Cardiac muscle cell (in vitro differentiated cells and primary cell): ENCODE measurements at places on chromosomes 16 and 17. TPM values are rescaled to one million over a fixed set of nuclear protein-coding genes. Genes with fewer than 3 reads are reported as not detected.

Gene COIL
- total RNA-seq: 17.2 and 19.9 TPM in 2 replicates

- DNase-seq: no peak
Measured at GRCh38 chr17:15019158-15019557, 246.0 kb downstream of the PMP22 start.

Gene PRRT2
- 17.9 and 19.7 TPM in 2 replicates for total RNA-seq

Gene TMEM238L
- total RNA-seq: not detected in 2 replicates

DNA sequence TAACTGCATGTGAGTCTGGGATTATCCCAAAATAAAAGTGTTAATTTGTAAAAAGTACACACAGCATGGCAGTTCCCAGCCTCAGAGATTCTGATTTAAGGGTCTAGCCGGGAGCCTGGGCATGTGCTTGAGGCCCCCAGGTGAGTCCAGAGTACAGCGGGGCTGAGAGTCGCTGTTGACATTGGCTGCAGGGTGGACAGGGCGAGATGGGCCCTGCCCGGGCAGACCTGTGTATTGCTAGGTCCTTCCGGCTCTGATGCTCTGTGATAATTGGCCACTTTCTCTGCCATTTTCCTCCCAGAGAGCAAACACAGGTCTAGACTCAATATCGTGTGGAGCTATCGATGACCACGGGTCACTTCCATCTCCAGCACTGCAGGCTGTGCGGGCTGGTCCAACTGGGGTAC, 73.6 kb downstream of the ABCC6 start:
- no peak for DNase-seq

DNA sequence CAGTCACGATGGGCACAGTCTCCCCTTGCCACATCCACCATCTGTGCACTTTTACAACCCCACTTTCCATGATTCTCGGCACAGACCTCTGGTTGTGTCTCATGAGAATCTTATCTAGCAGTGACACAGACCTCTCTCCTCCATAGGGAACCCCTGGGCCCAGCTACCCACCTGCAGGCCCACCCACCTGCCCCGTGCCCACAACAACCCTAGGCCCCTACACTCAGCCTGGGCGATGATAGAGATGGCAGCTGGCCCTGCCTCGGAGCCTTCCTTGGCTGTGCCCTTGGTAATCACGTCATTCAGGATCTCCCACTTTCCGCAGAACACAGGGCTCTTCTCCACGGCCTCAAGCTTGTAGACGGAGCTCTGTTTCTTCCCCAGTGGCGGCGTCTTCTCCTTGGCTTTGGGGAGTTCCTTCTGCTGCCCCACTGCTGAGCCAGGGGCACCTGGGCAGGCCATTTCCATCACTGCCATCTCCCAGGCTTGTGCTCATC, 26.5 kb downstream of the MAP3K14 start:
- no peak for DNase-seq

DNA sequence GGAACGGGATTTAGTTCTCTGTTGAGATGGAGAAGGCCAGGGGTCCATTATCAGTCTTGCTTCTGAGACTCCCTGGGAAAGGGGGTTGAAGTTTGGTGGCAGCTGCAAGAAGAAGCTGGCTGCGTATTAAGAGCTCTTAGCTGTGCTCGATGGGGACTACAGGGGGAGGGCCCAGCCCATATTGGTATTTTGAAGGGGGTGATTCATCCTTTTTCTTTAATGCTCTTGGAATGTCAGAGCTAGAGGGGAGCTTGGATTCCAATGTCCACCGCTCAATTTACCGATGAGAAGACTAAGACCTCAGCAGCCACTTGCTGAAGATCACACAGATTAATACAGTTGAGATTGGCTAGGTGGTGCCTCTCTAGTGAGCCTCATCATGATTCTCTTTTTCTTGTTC, 5.0 kb downstream of the NOG start:
- no peak for DNase-seq

- DNase-seq: no peak
Measured at GRCh38 chr16:81673432-81673831, 105.7 kb upstream of the PLCG2 start.

DNA sequence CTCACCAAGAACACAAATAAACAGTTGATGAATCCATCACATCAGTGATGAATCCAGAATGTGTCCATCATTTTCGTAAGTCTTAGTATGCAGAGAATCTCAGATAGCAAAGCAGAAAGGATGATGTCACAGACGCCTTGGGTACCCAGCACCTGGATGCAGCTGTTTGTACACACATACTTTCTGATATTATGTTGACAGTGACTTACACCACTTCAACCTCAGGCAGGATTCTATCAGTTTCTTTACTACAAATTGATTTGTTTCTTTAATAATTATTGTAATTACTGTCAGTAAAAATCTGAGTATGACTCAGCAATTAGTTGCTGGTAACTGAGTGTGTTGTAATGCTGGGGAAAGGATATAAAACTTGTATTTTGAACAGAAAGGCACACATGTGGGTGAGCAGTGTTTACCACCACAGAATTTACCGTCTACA, 159.8 kb downstream of the RPTOR start:
- DNase-seq: no peak

- no peak for DNase-seq
Measured at GRCh38 chr16:31083081-31083480, 5.7 kb downstream of the PRSS53 start.

GRCh38 chr17:69096541-69096940, 35.8 kb upstream of the ABCA9 start:
- no peak for DNase-seq

DNA sequence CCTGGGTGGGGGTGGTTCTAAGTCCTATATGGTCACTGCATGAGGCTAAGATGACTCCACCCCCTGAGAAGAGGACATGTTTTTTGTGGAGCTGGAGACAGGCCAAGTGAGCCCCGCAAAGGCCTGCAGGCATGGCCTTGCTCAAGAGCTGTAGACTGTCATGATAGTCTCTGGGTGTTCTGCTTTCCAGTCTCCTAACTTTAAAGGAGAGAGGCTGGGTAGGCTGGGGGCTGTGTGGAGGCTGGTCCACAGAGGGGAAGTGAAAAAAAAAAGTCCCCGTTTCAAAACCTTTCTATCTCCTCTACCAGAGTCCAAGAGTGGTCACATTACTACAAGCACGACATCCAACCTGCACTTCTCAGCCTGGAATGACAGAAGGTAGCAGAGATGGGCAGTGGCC, 27.1 kb downstream of the CDRT4 start:
- DNase-seq: no peak

- DNase-seq: no peak
Measured at GRCh38 chr16:86651823-86652222, 73.5 kb downstream of the FOXL1 start.

- DNase-seq: peak; percentile 88
Measured at GRCh38 chr16:10385725-10386516, at the start of gene ATF7IP2. ATF7IP2 (plus strand) TSS chr16:10386061; CDS start chr16:10430621, 44,560 bp downstream.

- DNase-seq: no peak
Measured at GRCh38 chr17:79808763-79809529, 12.1 kb upstream of the CBX8 start.

GRCh38 chr17:16943541-16944333, 28.2 kb downstream of the TNFRSF13B start:
- no peak for DNase-seq

GRCh38 chr17:12789481-12790248, at the start of gene ARHGAP44:
ARHGAP44 (plus strand) TSS chr17:12789498; CDS start chr17:12789839, 341 bp downstream.
- DNase-seq: peak; percentile 84

Gene PKMYT1
- total RNA-seq: 26.2 and 28.1 TPM in 2 replicates

GRCh38 chr16:56047307-56048234, 143.7 kb upstream of the GNAO1 start:
- peak; percentile 30 for DNase-seq

Gene FZD2
- 47.1 and 47.4 TPM in 2 replicates for total RNA-seq

- DNase-seq: no peak
Measured at GRCh38 chr16:56658327-56658875, 642 bp downstream of the MT1F start.

DNA sequence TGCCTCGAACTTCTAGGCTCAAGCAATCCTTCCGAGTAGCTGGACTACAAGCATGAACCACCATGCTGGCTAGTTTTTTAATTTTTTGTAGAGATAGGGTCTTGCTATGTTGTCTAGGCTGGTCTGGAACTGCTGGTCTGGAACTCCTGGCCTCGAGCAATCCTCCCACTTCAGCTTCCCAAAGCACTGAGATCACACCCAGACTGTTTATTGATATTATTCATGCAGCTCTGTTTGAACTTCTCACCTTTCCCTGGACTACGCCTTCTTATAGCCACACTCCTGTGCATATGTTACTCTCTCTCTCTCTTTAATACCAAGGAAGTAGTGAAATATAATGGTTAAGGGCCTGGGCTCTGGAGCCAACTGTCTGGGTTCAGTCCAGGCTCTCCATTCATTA, 4.6 kb downstream of the COG7 start:
- no peak for DNase-seq

GRCh38 chr17:75876190-75876937, 2.0 kb downstream of the TRIM47 start:
- no peak for DNase-seq

DNA sequence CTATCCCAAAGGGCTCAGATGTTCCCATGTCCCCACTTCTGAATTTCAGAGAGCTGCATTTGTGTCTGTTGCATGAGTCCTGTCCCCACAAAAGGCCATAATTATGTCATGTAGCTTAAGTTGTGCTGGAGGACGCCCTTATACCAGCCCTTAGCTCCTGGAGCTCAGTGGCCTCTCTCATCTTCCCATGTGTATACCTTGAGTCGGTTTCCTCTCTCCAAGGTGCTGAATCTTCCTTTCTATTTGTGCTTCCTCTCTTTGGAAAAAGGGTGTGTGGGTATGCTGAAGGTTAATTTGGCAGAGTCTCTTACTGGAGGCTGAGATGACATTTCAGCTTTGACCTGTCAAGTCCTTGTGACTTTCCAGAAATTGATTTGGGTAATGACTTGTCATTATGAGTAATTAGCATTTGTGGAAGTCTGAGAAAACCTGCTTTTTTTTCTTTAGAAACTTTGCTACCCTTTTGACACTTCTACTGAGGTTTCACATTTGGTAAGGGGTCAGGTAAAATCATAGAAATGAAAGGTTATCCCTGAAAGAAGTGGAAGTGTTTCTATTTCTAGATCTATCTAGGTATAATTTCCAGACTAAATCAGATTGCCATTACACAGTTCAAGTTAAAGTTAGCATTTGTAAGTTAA, 185.4 kb downstream of the ABCC12 start:
- peak; percentile 58 for DNase-seq

- DNase-seq: no peak
Measured at GRCh38 chr16:81920498-81920897, 90.8 kb downstream of the SDR42E1 start.

Gene STARD3
- 67.1 and 84.1 TPM in 2 replicates for total RNA-seq

- peak; percentile 76 for DNase-seq
Measured at GRCh38 chr17:60139438-60140285, 10.1 kb upstream of the CA4 start.

DNA sequence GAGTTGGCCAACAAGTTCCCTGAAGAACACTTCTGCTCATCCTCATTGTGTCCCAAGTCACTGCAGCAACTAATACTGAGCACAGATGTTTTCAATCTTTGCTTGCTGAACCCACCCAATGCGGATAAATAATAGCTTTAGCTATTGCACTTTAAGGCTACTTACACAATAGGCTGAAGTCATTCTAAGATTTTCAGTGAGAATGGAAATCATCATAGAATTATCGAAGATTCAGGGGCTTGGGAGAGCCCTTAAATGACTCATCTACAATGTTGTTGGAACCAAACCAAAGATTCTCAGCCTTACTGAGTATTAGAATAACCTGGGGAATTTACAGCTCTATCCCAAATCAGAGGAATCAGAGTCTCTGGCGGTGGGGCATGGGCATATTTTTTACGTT, 51.2 kb downstream of the SYCE1L start:
- peak; percentile 19 for DNase-seq

DNA sequence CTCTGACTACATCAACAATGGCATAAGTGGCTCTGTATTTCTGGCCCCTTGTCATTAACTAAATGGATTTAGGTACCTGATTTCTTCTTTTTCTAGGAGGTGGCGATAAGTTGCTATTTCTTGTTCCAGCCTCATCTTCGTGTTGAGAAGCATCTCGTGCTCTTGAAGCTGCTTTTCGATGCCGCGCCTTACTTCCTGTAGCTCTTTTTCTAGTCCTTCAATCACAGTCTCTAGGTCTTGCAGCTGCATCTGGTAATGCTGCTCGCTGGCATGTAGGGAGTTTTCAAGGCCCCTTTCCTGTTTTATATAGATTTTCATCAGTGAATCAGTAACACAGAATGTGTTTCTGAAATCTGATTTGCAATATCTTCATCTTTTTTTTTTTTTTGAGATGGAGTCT, 5.1 kb downstream of the KRT222 start:
- DNase-seq: no peak

DNA sequence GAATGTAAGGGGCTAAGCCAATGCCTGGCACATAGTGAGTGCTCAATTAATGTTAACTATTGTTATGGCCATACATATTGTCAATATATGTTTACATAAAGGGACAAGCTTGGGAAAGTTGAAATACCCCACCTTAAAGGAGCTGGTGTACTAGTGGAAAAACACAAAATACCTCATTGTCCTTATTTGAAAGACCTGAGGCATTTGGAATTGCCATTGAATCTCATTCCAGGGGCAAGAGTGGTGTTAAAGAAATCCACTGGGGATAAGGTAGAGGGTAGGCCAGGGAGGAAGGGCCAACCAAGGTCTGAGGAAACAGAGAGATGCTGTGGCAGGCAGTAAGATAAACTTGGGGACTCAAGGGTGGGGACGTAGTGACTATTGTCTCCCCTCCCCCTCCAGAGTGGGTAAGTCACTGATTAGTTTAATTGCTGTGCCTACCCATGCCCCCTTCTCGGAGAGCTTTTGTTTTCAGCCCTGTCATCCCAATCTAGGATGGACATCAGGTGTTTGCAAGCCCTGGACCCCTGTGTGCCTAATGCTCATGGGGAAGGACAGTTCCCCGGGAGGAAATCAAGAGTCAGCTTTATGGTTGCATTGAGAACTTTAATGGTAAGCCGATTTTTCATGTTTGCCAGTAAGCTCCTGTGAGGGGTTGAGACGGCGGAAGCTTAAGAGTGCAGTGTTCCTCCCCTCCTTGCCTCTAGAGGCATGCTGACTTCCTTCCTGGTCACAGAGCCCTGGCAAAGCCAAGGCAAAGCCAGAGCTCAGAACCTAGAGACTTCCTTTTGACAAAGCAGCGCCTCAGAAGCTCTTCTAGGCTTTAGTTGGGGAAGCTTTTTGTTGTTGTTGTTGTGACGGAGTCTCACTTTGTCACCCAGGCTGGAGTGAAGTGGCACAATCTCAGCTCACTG, 2.5 kb upstream of the HEATR9 start:
- no peak for DNase-seq

GRCh38 chr17:20073055-20073979, 64.2 kb downstream of the SPECC1 start:
- no peak for DNase-seq

Gene HBZ
- not detected in 2 replicates for total RNA-seq

GRCh38 chr17:65413390-65413789, 148.1 kb downstream of the AXIN2 start:
- no peak for DNase-seq
